Activated CD4-positive, alpha-beta T cell treated with anti-CD3 and anti-CD28 coated beads, Interleukin-2, Interleukin-4, amounts not matched to agents 100 ng/mL and 50 ng/mL, durations not matched to agents 16 hours and 8 hours (primary cell): ENCODE measurements at places on chromosomes 13 and 19.

DNA sequence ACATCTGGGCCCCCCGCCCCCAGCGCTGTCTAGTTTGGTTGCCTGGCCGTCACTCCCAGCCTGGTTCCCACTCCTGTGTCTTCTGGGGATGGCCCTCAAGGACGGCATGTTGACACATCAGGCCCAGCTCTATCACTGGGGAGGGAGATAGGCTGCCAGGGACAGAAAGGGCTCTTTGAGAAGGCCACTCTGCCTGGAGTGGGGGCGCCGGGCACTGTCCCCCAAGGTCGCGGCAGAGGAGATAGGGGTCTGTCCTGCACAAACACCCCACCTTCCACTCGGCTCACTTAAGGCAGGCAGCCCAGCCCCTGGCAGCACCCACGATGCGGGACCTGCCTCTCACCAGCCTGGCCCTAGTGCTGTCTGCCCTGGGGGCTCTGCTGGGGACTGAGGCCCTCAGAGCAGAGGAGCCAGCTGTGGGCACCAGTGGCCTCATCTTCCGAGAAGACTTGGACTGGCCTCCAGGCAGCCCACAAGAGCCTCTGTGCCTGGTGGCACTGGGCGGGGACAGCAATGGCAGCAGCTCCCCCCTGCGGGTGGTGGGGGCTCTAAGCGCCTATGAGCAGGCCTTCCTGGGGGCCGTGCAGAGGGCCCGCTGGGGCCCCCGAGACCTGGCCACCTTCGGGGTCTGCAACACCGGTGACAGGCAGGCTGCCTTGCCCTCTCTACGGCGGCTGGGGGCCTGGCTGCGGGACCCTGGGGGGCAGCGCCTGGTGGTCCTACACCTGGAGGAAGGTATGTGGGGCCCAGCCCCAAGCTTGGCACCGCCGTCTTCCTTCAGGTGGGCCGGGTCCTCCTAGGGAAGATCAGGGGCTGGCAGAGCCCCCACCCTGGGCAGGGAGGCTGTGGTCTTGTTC, at the start of gene AMH:
Gene AMH (plus strand): TSS at position 314 of the 857 bp plus-strand sequence. CDS start 10 bp downstream, at position 324.
- no peak for DNase-seq

DNA sequence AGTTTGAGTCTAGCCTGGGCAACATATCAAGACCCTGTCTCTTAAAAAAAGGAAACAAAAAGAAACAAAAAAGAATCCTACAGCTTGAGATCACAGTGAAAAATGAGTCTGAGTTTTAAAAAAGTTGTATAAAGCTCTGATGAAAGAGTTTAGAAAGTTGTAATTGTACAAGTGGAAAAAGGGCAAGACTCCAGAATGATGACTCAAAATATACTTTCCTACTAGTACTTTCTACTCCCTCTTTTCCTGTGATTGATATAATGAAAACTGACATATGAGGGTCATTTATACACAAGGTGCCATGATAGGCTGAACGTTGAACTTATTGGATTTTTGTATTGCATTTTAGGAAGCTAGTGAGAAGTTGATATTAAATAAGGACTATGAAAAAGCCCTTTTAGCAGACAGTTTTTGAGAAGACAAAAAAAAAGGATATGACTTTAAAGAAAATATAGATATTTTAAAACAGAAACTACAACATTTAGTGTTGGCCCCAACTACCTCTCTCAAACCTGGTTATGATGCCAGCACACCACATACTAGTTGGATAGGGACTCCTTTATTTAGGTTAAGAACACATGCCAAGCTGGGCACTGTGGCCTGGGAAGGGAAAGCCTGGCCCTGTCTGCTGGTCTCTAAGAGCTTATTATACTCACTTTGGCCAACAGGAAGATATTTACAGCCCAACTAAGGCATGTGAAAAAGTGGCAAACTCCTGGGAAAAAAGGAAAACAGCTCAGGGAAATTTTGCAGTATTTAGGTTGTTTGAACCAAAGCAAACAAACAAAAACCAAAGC, 116.6 kb downstream of the KL start:
- no peak for DNase-seq

DNA sequence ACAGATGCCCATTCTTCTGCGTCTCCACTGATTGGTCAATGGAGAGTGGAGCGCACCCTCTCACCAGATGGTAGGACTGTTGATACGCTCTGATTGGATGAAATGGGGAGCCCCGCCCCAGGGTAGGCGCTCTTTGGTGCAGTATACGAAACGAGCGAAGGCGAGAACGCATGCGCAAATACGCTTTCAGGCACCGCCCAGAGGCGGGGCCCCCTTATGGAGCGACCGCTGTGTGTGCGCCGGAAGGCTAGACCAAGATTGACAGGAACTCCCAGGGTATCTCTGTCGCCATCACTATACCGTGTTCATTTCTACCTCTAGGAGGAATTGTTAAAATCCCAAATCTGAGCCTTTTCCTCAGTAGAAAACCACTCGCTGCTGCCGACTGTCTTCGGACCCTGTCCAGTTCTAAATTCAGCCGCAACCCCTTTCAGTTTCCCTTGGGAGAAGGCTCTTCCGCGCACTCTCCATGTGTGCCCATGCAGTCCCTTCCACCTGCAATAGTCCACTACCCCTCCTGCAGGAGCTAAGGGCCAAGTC, 720 bp upstream of the HNRNPL start:
- DNase-seq = no peak

GRCh38 chr13:39788102-39788501, 132.6 kb downstream of the COG6 start:
- DNase-seq = no peak

GRCh38 chr13:96422002-96422401, 332.1 kb downstream of the HS6ST3 start:
- DNase-seq = no peak
